Placental pericyte (primary cell): ENCODE measurements at places on chromosomes 7 and 10. TPM values are rescaled to one million over a fixed set of nuclear protein-coding genes. Genes with fewer than 3 reads are reported as not detected.

HOXA1 gene
- total RNA-seq = 0.14 TPM in 1 of 2 replicates, not detected in the other

NODAL gene
- not detected in 2 replicates for total RNA-seq

MRC1 gene
- under 0.01 and 0.43 TPM in 2 replicates for total RNA-seq

EPHA1 gene
- total RNA-seq = 0.43 TPM in 1 of 2 replicates, not detected in the other
